ENCODE measurements at places on chromosomes 5 and 9. TPM values are rescaled to one million over a fixed set of nuclear protein-coding genes. Genes with fewer than 3 reads are reported as not detected.

The CFAP77 gene
- polyA plus RNA-seq: not detected

The ANKRD55 gene
- not detected for polyA plus RNA-seq

The BNC2 gene
- 1.1 TPM for polyA plus RNA-seq

The TXNDC8 gene
- not detected for polyA plus RNA-seq

The STXBP1 gene
- 22.2 TPM for polyA plus RNA-seq

The CDH18 gene
- 0.63 TPM for polyA plus RNA-seq

The CDX1 gene
- not detected for polyA plus RNA-seq

The KIF12 gene
- polyA plus RNA-seq: 1.5 TPM

The SLC6A3 gene
- polyA plus RNA-seq: not detected

The NOXA1 gene
- 0.33 TPM for polyA plus RNA-seq

All from keratinocyte (primary cell).